Urothelium cell line (cell line): ENCODE measurements at places on chromosomes 5 and 9.

- DNase-seq, result peak; percentile 60
Observed at GRCh38 chr5:172453986-172454357, 353 bp downstream of the SH3PXD2B start.

DNA sequence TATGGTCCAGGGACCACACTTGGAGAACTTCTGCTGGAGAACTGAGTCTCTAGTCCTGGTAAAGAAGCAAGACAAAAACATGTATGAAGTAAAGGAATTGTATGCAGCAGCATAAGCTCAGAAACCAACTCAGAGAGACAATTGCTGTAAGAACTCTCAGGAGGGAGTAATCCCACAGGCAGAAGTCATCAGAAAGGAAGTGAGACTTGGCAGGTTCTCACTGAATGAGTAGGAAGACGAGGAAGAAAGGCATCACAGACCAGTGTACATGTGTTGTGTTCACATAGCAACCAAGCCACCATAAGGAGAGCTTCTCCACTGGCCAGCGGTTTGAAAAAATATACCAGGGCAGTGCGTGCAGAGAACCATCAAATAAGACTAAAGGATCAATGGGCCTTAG lies 57.9 kb upstream of the FST start:
- DNase-seq, result no peak

DNA sequence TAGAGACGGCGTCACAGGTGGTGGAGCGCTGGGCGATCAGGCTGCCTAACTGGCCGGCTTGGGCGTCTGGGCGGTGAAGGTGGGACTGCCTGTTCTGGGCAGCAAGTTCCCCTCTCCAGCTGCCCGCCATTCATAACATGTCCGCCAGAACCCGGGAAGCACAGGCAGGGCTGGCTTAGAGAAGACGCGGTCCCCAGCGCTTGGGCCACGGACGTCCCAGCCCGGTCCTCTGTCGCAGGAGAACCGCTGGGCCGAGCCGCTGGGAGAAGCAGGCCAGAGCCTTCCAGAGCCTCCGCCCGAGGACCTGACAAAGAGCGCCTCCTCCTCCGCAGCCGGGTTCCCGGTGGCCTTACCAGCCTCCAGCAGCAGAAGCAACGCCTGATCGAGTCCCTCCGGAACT lies 15.2 kb upstream of the HAND1 start:
- DNase-seq, result no peak

DNA sequence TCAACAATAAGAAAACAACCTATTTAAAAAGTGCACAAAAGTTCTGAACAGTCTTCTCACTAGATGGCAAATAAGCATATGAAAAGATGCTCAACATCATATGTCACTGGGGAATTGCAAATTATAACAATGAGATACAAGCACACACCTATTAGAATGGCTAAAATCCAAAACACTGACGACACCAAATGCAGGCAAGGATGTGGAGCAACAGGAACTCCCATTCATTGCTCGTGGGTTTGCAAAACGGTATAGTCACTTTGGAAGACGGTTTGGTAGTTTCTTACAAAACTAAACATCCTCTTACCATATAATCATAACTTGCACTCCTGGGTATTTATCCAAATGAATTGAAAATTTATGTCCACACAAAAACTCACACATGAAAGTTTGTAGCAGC lies 100.9 kb upstream of the TBC1D2 start:
- DNase-seq, result no peak

DNA sequence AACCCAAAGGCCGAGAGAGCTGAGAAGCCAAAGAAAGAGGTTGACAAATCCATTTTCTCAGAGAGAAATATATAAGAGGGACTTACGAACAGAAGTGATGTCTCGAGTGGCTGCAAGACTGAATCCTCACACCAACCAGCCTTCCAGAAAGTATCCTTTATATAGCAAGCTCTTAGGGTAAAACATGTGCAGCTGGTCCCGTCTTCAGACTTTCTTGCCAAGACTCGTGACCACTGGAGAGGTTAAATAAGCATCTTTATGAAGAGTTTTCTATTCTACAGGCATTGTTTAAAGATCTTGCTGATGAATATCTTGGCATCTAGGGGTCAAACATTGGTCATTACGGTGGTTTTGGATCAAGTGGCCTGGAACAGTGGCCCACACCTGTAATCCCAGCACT lies 16.9 kb upstream of the SLC22A4 start:
- no peak for DNase-seq

DNA sequence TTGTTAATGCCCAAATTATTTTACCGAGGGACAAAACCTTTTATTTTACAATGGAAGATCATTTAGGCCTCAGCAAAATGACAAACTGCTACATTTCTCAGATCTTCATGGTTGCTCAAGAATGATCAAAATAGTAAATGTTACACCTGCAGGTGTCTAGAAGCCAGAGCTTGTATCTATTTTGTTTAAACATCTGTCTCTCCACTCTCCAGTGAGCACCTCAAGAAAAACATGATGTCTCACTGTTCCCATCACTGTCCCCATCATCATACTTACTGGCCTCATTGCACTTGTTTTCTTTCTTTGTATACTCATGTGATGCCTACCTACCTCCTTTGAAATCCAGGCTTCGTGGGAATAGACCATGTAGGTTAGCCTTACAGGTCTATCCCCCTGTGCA lies 149.6 kb downstream of the TTLL11 start:
- no peak for DNase-seq

GRCh38 chr5:117110548-117110947 lies 535.9 kb upstream of the SEMA6A start:
- DNase-seq, result no peak

DNA sequence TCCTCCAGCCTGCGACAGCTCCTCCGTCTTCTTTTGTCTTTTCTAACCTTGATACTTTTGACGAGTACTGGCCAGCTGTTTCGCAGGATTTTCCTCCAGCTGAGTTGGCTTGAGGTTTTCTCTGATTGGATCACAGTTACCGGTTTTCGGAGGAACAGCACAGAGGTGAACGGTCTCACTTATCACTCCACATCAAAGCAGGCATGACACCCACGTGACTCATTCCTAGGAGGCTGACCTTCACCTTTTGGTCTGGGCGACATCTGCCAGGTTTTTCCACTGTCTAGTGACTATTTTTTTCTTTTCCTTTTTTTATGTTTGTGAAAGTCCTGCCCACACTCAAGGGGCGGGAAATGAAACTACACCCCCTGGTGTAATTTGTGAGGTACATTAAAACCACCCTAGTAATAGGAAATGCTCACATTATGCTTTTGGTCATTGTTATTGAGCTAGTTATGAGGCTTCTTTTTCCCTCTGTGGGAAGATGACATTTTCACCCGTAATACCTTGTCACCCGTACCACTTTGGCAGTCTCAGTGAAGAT lies 319.2 kb downstream of the GADD45G start:
- DNase-seq, result peak; percentile 66

- DNase-seq, result peak; percentile 55
Observed at GRCh38 chr9:105157171-105157583, 87.3 kb upstream of the SLC44A1 start.

DNA sequence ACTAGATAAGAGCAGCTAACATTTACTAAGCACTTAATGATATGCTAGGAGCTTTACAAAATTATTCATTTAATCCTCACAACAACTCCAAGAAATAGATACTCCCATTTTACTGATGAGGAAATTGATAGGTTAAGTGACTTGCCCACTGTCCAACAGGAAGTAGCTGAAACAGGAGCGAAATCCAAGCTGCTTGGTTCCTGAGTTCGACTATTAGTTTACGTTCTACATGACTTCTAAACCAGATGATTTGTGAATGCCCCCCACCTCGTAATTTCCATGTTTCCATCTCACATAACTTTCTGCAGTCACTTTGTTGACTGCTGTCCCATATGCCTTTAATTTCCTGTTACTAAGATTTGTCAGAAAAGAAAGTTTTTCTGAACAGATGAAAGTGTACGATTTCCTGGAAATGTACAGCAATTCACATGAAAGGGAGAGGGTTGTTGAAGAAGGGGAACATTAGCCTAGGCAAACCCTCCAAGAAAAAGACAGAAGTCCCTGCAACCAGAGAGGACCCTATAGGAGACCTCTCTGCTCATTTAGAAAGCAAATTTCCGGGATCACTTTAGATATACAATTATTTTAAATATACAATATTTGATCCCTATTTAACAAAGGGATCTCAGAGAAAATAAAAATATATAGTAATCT lies 279.1 kb upstream of the EFNA5 start:
- no peak for DNase-seq
